ENCODE measurements at places on chromosomes 13 and 19. TPM values are rescaled to one million over a fixed set of nuclear protein-coding genes. Genes with fewer than 3 reads are reported as not detected.

DNA sequence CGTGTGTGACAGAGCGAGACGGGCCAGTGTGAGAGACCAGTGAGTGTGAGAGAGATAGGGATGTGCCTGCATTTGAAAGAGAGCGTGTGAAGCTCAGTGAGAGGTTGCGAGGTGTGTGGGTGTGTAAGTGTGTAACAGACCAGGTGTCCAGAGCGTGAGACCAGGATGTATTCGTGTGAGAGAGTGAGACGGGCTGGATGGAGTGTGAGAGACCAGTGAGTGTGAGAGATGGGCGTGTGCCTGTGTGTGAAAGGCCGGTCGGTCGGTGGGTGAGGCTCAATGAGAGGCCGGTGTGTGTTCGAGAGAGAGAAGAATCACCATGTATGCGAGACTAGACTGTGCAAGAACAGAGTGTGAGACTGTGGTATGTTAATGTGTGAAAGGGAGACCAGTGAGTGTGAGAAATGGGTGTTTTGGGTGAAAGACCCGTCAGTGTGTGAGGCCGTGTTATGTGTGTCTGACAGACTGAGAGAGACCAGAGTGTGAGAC is 679 bp downstream of the ZNF471 start:
- H3K36me3 ChIP-seq = peaks cover 4% of the 10 kb centered on the region
- peaks cover 12% of the 10 kb centered on the region for H3K4me1 ChIP-seq
- no peak for DNase-seq

DNA sequence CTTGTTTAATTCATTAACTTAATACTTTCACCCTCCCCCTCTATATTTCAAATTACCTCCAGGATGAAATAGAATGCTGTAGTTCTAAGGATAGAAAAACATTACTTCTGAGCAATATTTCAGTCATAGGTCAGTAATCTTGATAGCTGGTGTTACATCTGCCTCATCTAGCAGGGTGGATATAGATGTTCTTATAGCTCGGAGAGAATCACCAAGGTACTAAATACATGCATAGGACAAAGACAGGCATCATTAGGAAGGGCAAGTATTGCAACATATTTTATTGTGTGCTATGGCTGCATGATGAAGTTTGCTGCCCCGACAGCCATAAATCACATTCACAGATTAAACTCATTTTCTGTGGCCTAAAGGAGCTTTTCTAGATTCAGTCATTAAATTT is 601.0 kb downstream of the FGF9 start:
- no peaks in the 10 kb centered on the region for H3K4me1 ChIP-seq
- no peak for DNase-seq
- H3K4me3 ChIP-seq = no peak overlapping the region
- no peak overlapping the region for H3K27ac ChIP-seq
- no peaks in the 10 kb centered on the region for H3K27me3 ChIP-seq
- no peaks in the 10 kb centered on the region for H3K36me3 ChIP-seq

DNA sequence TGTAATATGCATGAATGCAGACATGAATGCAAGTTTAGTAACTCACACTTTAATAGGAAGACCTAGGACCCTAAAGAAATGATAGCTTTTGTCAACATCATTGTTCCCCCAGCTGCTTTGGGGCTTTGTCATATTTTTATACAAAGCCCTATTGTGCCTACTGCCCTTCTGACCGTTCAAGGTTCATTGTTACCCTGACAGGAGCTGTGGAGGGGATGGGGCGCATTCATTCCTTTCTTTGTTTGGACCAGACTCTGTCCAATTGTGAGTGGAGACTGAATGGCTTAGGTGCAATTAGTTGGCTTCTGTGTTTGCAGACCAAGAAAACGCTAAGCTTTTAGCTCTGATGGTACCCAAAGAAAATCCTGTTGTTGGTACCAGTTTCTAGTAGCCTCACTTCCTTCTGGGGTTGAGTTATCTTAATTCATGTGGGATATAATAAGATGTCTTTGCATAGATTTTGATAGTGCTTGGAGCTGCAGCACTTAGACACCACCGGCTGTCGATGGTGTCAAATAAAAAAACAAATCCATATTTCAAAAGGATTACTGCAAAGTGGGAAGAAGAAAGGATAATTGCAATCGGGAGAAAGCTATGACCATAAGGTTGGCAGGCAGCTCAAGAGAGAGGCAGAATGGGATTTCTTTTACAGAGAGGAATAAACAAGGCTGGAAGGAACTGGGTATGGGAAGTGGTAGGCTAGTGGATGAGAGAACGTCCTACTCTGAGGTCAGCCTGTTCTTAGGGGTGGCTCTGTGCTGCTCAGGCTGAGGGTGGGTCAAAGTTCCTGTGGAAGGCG is 133.9 kb upstream of the TMTC4 start:
- H3K27me3 ChIP-seq = no peaks in the 10 kb centered on the region
- no peak for DNase-seq
- no peak overlapping the region for H3K4me3 ChIP-seq
- H3K36me3 ChIP-seq = no peaks in the 10 kb centered on the region
- no peaks in the 10 kb centered on the region for H3K4me1 ChIP-seq
- H3K27ac ChIP-seq = no peak overlapping the region

- peak within 1 kb of the TSS; percentile 23 for H3K27ac ChIP-seq
- peaks cover 11% of the 10 kb centered on the region for H3K4me1 ChIP-seq
- no peaks in the 10 kb centered on the region for H3K27me3 ChIP-seq
- peak; percentile 95 for DNase-seq
- H3K36me3 ChIP-seq = peaks cover 11% of the 10 kb centered on the region
Observed at GRCh38 chr19:57583521-57584416, at the start of gene ZIK1. Gene ZIK1 (plus strand): TSS chr19:57584145. CDS start chr19:57584357, 212 bp downstream.

DNA sequence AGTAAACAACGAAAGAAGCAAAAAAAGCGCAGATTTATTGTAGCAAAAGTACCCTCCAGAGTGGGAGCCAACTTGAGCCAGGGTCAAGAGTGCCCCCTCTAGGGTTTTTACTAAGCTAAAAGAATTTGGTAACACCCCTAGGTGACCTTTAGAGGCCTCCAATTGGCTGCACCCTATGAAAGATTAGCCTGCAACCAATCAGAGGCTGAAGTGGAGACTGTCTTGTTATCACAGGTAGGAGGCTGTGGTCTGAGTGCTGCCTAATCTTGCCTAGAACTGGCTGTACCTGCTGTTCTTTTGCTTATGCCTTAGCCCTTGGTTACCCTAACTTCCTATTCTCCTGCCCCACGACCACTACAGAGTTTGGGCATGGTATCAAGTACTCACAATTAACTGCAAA is 38.3 kb downstream of the ANKRD10 start:
- no peak for DNase-seq
- H3K36me3 ChIP-seq = no peaks in the 10 kb centered on the region
- H3K27me3 ChIP-seq = no peaks in the 10 kb centered on the region
- H3K27ac ChIP-seq = no peak overlapping the region
- H3K4me1 ChIP-seq = no peaks in the 10 kb centered on the region
- no peak overlapping the region for H3K4me3 ChIP-seq

DNA sequence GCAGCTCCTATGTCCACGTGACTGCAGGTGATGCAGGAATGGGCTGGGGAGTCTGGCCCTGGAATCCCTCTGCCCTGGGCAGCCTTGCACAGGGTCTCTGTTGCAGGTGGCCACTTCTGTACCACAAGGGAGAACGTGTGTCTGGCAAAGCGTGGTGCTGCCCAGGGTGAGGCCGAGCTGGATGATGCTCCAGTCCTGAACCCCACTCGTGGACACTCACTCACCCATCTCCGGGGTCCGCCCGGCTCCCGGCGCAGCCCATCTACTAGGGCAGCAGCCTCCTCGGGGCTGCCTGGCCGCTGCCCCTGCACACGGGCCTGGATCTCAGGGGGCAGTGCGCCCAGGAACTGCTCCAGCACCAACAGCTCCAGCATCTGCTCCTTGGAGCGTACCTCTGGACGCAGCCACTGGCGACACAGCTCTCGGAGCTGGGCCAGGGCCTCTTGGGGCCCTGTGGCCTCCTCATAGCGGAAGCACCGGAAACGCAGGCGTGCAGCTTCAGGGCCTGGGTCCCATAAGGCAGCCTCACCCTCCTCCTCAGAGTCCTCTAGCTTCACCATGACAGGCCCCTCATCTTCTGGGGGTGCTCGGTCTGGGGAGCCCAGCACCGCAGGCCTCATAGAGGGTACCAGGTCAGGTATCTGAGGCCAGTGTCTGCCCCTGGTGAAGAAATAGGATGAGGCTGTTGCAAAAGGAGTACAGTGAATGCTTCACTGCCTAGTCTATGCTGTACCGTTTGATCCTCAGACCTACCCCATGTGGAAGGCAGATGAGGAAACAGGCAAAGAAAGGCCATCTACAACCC is 2.2 kb downstream of the MZF1 start:
- no peaks in the 10 kb centered on the region for H3K4me1 ChIP-seq
- peak; percentile 62 for DNase-seq
- H3K4me3 ChIP-seq = no peak overlapping the region
- no peak overlapping the region for H3K27ac ChIP-seq
- H3K36me3 ChIP-seq = no peaks in the 10 kb centered on the region

Gene CASP14
- not detected for total RNA-seq

Gene PDX1
- total RNA-seq = not detected

Gene DCLK1
- 7.5 TPM for total RNA-seq

Gene CD79A
- total RNA-seq = not detected

Gene CPT1C
- total RNA-seq = 28.5 TPM

Gene RPS16
- 2,829 TPM for total RNA-seq

Data from sigmoid colon (tissue), 7 donors.